ENCODE measurements at places on chromosomes 12 and 14.

- DNase-seq = no peak
These were observed 12.4 kb downstream of the ITGA7 start for GRCh38 chr12:55695349-55695748.

DNA sequence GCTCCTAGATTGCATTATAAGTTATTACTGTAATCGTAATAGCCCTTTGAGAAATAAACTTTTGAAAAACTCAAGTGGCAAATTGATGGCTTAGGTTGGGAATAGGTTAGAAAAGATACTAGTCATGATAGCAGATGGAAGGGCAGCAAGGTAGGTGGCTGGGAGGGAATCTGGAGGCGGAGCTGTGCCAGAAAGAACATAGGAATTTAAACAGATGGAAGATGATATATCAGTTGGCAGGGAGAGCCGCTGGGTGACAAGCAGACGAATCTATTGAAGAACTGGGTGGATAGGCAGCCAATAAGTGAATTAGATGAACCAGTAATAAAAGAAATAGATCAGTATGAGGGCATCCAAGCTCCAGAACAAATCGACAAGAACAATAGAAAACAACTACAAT lies 142.1 kb downstream of the CNTN1 start:
- DNase-seq = no peak

GRCh38 chr14:93729993-93730392 lies 58.3 kb downstream of the PRIMA1 start:
- no peak for DNase-seq

DNA sequence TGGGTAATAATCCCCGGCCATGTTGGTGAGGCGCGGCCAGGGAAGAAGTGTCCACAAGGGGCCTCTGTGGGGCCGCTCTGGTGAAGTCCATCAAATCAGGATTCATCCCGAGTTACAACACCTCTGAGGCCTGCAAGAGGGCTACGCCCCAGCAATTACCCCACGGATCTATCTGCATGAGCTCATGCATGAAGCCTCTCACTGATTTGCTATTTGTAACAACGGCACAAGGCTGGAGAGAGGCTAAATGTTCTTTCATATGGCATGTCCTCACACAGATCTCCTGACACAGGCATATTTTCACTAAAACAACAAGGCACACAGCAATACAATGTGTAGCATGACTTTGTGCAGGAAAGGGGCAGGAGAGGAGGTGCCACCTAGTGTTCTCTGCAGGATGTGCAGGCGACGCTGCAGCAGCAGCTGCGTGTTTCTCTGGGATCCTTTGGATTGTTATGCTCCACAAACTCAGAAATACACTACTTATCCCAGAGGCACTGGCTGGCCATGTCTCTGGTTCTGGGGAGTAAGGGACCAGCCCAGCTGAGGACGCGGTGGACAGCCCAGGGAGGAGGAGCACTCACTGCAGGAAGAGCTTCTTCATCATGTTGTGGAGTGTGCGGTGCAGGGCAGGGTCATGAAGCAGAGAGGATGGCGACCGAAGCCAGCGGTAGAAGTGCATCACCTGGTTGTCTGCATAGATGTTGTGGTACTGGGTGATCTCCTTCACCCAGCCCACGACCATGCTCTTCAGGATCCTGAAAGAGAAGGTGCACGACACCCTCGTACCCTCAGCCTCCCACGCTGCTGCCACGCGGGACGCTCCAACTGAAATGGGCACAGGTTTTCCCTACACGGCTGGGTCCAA lies 20.2 kb downstream of the P2RX2 start:
- no peak for DNase-seq

- DNase-seq = no peak
These were observed 29.3 kb upstream of the ARHGAP5 start for GRCh38 chr14:32047791-32048190.

GRCh38 chr14:33847066-33847465 lies 103.8 kb downstream of the EGLN3 start:
- no peak for DNase-seq

DNA sequence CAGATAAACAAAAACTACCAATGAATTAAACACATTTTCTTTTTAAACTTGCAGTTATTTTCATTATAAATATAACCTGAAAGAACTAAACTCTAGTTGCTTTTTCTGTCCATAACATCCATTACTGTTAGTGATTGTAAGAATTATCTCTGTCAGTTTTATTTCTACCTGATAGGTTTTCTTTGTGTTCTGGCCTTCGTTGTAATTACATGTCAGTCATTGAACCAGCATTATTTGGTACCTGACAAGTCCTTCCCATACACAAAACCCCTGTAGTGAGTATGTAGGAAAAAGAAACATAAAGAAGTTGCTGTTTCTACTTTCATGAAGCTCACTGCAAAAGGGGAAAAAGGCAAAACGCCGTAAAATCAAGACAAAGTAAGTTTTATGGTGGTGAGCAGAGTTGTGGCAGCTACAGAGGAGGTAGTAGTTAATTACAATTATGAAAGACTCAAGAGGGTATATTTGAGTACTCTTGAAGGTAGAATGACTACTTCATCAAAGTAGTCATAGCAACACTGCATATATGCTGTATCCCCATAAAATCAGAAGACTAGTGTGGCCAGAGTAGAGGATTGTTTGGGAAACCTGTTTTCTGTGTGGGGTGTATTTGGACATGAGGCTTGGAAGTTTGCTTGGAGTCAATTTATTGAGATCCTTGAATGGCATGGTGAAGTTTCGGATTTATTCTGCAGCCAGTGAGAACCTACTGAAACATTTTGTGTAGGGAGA lies 102.8 kb downstream of the SLC5A8 start:
- no peak for DNase-seq

DNA sequence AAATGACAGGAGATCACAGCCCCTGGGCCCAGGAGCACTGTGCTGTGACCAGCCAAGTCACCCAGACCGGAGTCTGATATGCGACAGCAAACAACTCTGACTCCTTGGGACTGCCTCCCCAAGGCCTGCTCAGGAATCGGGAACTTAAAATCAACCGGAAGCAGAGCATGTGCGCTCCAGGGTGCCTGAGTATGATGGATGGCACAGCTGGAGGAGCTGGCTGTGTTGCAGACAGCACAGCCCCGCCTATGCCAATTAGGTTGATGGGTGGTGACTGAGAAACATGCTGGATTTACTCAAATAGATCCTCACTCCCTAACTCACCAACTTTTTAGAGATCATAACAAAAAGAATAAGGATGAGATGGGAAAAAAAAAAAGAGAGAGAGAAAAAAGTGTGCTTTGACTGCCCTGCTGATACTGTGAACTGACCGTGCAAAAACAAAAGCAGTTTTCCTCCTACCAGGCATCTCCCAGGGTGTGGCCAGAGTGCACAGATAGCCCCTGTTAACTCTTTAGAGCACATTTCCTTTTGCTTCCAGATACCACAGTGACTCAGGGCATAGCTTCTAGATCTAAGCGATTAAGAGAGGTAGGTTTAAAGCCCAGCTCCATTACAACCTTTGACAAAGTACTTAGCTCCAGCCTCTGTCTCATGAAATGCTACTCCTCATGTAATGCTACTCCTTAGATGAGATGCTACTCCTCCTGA lies 27.4 kb upstream of the STON2 start:
- DNase-seq = no peak

DNA sequence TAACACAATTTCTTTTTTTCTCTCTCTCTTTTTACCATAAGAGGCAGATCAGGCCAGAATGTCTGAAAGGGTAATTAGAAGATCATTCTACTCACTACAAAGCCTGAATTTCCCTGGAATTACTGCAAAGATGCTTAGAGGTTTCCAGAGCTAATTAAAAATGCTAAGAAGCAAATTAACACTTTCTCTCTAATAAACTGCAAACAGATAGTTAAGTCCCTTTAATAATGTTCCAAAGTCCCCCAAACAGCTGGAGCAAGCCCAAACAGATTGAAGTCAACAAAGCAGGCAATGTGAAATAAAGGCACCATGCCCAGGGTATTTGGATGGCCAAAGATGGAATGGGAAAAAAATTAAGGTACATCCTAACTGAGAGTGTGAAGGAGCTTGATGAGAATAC lies 208.8 kb upstream of the LRFN5 start:
- DNase-seq = no peak

GRCh38 chr12:106139422-106140171 lies 843 bp upstream of the NUAK1 start:
- no peak for DNase-seq

GRCh38 chr12:112568641-112569040 lies 149.9 kb downstream of the PTPN11 start:
- DNase-seq = no peak

Measured in stimulated activated CD4-positive, alpha-beta T cell treated with anti-CD3 and anti-CD28 coated beads, Interleukin-4, amount 100 ng/mL, for 4 hours (primary cell).